ENCODE measurements at places on chromosomes 7 and 10.

DNA sequence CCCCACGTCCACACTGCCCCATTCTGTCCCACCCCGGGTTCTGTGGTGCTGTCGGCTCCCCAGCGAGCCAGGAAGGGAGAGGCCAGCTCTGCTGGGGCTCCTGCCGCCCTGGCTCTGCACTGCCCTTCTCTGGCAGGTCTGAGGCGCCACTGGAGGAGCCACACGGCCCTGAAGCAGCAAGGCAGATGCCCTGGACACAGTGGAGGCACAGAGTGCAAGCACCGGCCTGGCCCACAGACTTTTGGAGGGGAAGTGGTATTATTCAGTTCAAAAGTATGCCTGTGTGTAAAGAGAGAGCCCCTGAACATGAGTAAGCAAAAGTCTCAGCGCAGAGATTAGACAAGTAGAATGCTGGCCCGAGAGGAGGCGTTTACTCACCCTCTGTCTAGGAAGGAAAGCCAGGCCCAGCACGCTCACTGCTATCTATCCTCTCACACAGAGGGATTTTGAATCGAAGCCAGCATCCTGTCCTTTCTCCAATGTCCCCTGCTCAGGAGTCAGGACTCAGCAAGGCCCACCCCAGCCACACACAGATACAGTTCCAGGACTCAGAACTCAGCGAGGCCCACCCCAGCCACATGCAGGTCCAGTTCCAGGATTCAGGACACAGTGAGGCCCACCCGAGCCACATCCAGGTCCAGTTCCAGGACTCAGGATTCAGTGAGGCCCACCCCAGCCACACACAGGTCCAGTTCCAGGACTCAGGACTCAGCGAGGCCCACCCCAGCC is 115.0 kb downstream of the EGFR start:
- no peak for DNase-seq

GRCh38 chr10:69047111-69047832 is 40.6 kb upstream of the SRGN start:
- no peak for DNase-seq

- DNase-seq: no peak
Measured at GRCh38 chr10:3136763-3137611, 35.6 kb downstream of the PITRM1 start.

- DNase-seq: no peak
Measured at GRCh38 chr10:75593692-75594556, 162.5 kb downstream of the LRMDA start.

DNA sequence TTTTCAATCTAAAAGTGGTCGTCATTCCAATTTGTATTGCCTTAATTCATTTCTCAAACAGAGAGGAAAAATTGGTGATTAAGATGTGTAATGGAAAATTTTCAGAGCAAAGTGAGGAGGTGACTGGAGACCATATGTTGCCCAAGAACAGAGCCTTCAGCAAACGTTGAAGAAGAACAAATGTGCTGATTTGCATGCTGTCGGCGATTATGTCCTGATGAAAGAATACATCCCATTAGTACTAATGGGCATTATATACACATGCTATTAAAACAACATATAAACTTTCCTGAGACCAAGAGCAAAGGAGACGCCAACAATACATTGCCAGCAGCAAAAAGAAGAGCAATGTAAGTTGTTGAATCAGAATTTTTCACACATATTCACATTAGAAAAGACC is 100.0 kb upstream of the ARID5B start:
- DNase-seq: no peak

DNA sequence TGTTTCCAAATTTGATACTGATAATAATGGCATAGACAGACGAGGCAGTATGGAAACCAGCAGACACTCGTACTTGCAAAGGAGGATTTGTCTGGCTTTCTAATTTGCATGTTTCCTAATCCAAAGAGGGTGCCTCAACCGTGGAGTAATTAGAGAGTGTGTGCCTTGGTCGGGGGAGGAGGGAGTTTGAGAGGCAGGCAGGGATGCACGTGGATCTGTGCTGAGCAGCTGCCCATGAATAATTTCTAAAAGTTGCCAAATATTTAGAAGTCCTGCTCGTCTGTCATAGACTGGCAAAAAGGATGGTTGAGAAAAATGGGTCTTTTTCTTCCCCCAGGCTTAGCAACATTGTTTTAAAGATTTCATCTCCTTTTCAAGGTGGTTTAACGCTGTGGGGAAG is 69.4 kb downstream of the PTPRE start:
- no peak for DNase-seq

DNA sequence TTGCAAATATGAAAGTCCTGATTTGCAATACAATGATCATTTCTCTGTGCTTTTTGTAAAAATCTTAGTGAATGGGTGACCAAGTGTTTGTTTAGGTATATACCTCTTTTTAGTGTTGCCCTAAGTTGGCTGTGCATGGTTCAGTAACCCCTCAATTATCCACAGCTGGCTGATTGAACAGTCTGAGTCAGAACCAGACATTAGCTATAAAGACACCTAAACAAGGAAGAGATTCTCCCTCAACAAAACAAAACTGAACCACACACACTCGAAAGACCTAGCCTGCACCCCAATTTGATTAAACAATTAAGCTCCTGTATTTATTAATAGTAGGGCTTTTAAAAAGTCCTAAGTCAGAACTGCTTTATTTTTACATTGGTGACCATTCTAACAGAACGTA is 2.8 kb downstream of the RSBN1L start:
- DNase-seq: no peak

DNA sequence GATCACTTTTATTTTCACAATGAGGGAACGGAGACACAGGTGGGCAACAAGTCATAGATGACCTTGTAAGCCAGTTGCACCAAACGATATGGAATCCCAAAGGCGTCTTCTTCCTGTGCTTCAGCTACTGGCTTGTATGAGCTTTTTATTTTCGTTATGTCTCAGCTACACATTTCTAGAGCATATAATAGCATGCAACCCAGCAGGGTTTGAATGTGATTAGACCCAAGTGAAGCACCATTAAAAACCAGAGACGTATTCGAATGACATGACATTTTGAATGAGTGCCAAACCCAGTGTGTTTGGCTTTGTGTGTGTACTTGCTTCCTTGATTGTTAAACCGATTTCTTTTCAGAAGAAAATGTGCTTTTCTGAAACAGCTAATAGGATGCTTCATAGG is 963.2 kb upstream of the CELF2 start:
- DNase-seq: no peak

DNA sequence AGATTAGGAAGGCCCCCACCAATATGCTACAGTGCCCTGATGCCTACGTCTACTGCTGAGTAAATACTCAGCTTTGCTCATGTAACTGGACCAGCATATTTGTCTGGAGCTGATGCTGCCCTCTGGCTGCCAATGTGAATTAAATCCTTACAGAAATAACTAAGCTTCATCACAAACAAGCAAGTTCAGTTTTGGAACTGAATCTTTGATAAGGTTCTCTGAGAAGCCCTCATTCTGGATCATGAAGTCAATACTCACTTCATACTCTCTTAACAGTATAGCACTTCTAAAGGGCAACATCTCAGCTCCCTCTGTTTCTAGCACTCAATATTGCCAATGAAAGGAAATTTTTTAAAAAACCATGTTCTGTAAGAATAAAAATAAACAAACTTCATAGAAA is 246.7 kb downstream of the ETV1 start:
- no peak for DNase-seq

Measured in NCI-H1417 treated with DMSO at 0.1 percent for 48 hours (cell line).